Posterior vena cava (tissue), 2 donors: ENCODE measurements at places on chromosomes 7 and 10. TPM values are rescaled to one million over a fixed set of nuclear protein-coding genes. Genes with fewer than 3 reads are reported as not detected.
A peak's percentile ranks its signal among the peaks of the same experiment; 100 is the strongest.

DNA sequence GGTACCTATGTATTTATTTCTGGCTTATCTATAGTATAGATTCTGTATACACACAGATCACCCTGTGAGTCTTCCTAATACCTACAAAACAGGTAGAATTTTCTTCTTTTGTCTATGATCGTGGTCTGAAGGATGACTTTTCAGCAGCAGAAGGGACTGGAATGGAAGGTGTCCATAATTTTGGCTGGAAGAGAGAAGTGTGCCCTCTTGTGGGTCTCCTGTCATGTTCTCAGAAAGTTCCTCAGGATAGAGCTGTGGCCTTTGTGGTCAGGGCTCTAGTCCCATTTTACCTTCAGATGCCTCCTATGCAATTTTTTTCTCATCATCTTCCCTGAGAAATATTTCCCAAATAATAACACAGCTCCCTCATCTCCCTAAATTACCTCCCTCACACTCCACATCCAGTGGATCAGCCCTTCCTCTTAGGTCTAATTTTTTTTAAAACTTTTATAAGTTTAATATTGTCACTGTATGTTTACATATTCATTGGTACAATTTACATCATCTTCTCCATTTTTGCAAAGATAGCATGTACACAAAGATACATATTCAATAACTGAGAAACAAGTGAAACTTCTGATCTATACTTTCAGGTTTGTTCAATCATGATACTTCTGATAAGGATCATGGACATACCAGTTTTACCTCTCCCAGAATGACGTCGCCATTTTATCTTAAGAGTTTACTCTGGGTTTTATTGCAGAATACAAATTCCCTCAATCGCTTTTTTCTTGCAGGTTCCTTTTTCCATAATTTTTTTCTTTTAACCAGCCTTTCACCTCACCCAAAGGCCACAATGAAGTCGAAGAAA lies 112.7 kb downstream of the REEP3 start:
- no peak for DNase-seq

The ABCC2 gene
- total RNA-seq = 3.3 TPM

GRCh38 chr10:391305-391704 lies 256.1 kb downstream of the ZMYND11 start:
- no peak for DNase-seq

The IDI1 gene
- total RNA-seq = 24.1 TPM

GRCh38 chr10:89632824-89633223 lies 12.2 kb downstream of the PANK1 start:
- DNase-seq = no peak

The OPN4 gene
- total RNA-seq = not detected

DNA sequence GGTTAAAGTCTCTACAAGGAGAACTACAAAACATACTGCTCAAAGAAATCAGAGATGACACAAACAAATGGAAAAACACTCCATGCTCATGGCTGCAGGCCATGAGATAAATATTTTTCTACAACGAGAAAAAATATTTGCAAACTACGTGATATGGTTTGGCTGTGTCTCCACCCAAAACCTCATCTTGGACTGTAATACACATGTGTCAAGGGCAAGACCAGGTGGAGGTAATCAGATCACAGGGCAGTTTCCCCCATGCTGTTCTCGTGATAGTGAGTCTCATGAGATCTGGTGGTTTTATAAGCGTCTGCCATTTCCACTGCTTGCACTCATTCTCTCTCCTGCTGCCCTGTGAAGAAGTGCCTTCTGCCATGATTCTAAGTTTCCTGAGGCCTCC lies 57.8 kb downstream of the COA1 start:
- no peak for DNase-seq

DNA sequence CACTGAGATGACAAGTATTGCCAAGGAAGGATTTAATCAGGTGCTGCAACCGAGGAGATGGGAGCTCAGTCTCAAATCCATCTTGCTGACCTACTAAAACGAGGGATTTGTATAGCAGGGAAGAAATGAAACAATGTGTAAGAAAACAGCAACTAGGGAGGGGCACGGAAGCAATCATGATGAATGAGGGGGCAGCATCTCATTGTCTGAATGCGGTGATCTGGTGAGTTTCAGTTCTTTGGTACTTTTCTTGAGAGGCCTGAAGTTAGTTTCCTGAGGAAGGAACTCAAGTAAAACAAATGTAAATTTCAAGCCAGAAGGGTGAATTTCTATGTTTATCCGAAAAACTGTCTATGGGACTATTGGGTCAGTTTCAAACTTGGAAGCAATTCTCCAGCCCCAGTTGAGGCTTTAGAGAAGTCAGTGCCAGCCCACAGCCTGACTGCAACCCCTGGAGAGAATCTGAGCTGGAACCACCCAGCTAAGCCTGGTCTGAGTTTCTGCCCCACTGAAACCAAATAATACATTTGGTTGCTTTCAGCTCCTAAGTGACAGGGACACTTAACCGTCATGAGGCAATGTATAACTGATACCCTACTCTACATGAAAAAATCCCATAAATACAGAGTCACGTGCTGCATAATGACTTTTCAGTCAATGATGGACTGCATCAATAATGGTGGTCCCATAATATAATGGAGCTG lies 45.8 kb upstream of the TNS3 start:
- DNase-seq = no peak

The YKT6 gene
- total RNA-seq = 56.7 TPM

DNA sequence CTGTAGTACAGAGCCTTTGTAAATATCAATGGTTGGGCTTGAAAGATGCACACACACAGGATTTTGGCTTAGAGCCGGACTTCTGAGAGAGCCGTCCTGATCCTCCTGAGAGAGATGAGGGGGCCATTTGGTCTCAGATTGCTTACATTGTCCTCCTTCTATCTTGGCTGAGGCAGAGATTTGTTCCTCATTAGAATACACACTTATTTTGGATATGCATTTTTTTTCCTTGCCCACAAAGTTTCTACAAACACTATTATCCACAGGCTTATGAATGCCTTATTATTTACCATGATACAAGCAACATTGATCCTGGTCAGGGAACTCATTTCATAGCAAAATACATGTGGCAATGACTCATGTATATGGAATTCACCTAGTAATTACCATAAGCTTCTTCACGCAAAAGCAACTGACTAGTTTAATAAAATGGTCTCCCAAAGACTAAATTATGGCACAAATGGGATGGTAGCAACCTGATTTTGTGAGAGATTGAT lies 175.3 kb downstream of the MDFIC start:
- DNase-seq = no peak

DNA sequence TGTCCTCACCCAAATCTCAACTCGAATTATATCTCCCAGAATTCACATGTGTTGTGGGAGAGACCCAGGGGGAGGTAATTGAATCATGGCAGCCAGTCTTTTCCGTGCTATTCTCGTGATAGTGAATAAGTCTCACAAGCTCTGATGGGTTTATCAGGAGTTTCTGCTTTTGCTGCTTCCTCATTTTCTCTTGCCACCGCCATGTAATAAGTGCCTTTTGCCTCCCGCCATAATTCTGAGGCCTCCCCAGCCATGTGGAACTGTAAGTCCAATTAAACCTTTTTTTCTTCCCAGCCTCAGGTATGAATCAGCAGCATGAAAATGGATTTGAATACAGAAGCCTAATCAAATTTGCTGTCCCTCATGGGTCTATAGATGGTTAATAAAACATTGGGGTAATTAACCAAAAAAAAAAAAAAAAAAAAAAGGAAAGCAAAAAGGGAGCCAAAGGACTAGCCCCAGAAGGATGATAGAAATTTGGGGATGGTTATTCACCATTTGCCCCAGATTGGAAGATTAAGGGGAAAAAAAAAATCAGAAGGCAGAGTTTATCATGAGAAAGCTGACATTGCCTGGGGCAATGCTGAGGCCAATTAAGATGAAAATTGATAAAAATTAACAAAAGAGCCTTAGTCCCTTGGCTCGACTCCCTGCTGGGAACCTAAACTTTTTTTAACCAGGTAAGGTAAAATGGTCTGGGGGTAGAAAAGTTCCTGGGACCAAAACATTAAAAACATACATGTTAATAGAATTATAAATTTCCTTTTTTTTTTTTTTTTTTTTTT lies 27.6 kb downstream of the AVL9 start:
- DNase-seq = no peak

DNA sequence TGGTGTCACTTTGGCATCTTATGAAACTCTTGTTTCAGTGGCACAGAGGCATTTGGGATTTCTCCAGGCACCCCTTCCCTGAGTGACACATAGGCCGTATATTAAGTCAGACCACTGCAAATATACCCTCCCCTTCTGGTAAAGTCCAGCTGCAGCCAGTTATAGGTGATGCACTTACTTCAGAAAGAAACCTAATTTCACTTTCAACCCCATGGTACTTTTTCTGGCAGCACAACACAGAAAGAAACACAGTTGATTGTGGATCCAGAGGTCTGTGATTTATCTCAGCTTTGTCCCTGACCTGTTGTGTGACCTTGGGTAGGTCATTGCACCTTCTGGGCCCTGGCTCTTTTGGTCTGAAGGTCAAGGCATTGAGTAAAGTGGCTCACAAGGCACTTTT lies 173.2 kb downstream of the BUB3 start:
- DNase-seq = no peak

DNA sequence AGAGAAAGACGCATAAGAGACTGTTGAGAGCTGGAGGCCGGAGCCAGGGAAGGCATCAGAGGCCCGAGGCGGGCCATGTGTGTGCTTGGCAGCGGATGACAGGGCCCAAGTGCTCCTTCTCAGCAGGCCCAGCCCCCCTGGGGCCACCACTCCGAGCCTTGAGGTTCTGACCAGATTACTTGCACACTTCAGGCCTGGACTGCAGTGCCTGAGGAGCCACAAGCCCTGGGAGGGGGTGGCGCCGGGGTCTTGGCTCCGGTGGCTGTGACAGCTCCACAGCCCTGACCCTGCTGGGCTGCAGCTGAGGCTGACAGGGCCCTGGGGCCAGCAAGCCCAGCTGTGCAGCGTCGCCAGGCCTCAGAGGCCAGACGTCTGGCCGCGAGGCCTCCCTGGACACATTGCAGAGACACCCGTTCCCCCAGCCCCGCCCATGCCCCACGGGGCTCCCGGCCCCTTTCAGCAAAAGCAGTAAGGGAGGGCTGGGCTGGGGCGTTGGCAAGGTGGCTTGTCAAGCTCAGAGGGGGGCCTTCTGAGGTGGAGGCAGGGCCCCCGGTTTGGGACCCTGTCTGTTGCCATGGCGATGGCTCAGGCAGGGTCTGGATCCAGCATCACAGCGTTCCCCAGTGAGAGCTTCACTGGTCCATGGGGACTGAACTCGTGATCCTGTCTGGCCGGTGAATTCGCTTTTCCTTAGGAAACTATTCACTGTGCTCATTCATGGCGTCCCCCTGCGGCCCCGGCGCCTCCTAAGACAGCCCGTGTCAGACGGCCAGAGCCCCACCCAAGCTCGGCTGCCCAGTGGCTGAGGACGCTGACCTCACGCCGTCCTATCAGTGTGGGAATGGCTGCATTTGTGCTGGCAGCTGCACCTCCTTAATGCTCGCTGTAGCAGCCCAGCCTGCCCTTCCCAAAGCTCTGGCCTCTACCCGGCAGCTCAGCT lies 5.7 kb downstream of the ELN start:
- DNase-seq = peak; percentile 97

The BTAF1 gene
- total RNA-seq = 31.1 TPM

- DNase-seq = no peak
These were observed 100.8 kb downstream of the C10orf90 start for GRCh38 chr10:126569513-126570244.

The NEBL gene
- total RNA-seq = 3.5 TPM

- DNase-seq = no peak
These were observed 77.7 kb downstream of the RBM33 start for GRCh38 chr7:155722118-155722517.

The ELN gene
- 354 TPM for total RNA-seq

DNA sequence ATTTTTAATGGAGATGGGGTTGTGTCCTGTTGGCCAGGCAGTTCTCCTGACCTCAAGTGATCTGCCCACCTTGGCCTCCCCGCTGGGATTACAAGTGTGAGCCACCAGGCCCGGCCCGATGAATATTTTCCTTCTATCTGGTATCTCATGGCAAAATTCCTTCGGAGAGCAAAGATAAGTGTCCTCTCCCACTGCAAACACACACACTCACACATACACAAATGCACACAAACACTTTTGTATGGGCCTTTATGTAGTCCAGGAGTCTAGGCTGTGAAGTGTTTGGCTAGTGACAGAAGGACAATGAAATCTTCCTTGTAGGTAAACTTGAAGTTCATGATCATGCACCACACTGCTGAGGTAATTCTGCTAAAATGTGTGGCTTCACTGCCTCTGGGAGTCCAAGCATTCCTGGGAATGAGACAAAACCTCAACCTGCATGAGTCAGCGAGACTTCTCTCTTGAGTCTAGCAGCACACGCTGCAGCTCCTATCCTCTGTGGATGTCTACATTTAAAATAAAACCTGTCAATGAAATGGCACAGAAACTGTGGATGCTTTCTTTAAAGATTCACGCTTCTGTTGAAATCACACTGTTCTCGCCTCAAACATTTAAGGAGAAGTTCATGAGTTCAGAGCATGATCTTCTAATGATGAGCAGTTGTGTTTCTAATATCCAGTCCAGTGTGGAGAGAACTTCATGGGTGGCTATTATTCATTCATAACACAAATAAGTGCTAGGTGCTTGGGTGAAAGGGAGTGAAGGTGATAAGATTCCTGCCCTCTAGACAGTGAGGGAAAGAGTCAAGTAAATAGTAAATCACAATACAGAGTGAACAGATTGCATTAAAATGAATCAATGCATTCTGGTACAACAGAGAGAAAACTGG lies 96.5 kb downstream of the NRP1 start:
- no peak for DNase-seq

The SPDYE2B gene
- not detected for total RNA-seq

- DNase-seq = no peak
These were observed 119.0 kb upstream of the KCNMA1 start for GRCh38 chr10:77756319-77757232.

The SPDYE6 gene
- not detected for total RNA-seq

DNA sequence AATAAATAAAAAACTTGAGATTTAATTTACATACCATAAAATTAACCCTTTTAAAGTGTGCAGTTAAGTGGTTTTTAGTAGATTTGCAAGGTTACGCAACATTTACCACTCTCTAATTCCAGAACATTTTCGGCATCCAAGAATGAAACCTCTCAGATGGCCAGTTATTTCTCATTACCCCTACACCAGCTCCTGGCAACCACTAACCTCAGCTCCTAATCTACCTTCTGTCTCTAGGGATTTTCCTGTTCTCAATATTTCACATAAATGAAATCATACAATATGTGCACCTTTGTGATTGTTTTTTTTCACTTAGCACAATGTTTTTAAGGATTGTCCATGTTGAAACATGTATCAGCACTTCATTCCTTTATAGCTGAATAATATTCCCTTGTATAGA lies 45.1 kb downstream of the INPP5F start:
- no peak for DNase-seq

DNA sequence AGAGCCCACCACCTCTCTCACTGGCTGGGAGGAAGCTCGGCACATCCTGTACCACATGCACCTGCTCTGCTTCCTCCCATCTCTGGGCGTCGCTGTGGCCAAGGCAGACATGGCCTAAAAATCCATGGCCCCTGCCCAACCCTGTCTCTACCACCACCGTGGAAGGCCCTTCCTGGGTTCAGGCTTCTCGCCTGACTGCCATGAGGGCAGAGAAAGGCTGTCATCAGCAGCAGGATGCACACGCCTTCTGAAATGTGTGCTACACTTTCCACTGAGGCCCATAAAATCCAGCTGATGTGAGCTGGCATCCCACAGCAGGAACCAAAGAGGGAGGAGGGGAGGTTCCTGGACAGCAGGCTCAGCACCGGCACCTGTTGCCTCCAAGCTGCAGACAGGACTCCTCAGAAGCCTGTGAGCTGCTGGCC lies 93.4 kb downstream of the PTPRN2 start:
- DNase-seq = no peak
